ENCODE measurements at places on chromosomes 12 and 14.
A peak's percentile ranks its signal among the peaks of the same experiment; 100 is the strongest.

DNA sequence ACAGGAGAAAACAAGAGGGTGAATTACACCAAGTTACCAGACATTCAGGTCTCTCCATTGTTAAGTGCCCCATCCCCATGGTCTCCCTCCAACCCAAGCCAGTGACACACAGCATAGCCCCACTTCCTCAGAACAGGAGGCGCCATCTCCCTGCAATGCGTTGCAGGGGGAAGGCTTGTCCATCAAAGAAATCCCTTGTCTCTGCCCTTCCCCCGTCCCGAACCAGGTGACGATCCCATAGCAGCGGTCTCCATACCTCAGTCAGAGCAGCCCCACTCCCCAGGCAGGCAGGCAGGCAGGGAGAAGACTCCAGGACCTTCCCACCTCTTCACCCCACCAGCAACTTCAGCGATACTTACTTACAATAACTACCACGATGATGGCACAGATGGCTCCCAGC is 5.9 kb downstream of the VAMP1 start:
- DNase-seq = no peak

DNA sequence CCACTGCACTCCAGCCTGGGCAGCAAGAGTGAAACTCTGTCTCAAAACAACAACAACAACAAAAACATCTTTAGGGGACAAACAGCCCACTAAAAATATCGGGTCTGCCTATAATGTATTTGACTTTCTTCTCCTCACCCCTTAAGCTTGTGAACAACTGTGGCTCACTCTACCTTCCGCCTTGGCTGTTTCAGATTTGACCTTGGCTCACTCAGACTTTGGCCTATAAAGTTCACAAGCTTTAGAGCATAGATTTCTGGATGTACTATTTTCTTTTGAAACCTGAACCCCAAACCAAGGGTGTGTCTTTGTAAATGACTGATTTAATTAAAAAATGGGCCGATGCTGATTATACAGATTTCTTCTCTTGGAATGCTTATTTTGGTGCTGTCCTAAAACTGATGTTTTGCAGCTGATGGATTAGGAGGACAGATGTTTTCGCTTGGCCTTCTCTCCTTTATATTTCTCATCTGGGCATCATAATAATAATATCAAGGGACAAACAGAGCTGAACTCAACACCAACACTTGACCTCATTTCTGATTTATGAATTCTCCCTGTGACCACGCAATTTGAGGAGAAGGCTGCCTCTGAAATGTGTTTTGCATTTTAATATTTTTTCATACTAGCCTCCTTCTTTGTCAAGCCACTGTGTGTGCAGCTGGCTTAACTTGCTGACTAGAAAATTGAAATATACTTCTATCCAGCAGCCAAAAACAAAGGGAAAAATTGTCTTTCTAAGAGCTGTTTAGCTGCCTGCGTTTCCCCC is 40.2 kb upstream of the RASSF3 start:
- peak; percentile 36 for DNase-seq

DNA sequence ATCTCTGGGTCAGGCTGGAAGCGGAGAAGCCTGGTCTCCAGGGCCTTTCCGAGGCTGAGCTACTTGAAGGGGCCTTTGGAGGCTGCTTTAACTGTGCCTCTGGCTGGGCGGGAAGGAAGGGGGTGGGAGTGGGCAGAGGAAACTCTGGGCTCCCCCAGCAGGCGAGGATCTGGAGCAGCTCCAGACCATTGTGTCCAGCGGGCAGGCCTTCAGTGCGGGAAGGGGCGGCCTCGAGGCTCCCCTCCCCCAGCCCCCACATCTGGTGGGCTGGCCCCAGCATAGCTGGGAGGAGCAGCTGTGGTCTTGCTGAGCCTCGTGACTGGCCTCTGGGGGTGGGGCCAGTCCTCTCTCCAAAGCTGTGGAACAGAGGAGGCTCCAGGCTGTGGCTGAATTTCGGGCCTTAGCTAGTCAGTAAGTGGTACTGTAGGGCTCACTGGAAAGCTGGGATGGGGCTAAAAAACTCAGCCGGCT is 3.4 kb downstream of the TAMALIN start:
- DNase-seq = peak; percentile 96

DNA sequence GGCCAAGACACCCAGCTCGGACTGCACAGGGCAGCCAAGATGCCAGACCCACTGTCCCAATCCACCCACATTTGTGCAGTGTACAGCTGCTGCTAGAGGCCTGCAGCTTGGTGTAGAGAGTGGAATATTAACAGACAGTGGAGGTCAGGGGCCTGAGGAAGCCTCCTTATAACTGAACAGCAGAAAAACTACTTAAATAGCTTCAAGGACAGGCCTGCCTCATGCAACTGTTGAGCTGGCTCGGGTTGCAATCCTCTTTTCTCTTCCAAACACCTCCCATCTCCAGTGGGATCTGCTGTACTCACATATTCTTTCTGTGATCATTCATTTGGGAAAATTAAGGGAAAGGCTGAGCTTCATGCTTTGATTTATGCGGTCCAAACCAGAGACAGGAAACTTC is 1043.2 kb upstream of the TMEM132C start:
- DNase-seq = no peak

GRCh38 chr12:73906757-73907156 is 630.9 kb upstream of the ATXN7L3B start:
- no peak for DNase-seq

DNA sequence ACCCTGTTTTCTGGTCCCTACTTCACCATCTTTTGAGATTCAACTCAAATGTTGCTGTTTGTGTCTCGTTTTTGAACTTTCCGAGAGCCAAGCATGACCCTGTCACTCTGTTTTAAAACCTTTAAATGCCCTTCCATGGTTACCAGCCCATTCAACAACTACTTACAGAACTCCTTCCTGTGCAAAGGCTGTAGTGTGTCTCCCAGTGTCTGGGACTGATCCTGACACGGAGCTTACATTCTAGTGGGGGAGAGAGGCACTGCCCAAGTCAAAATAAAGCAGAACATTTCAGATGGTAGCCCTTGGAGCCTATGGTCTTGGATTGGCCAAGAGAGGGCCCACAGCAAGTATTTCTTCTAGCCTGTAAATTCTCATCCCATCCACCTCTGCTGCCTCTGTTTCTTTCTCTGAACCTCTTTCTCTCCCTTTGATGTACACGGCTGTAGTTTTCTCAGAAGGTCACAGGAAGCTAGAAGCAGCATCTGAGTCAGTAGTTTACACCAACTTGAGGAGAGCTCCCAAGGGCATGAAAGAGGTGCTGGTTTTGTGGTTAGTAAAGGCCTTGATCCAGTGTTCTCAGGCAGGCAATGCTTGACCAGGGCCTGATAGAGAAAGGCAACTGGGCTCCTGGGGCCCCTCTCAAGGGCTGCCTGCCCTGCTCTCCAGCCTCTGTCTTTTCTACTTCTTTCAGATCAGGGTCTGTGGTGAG is 42.3 kb upstream of the SLC24A4 start:
- no peak for DNase-seq

GRCh38 chr14:104687601-104688504 is 1.6 kb upstream of the INF2 start:
- DNase-seq = peak; percentile 88

- no peak for DNase-seq
Measured at GRCh38 chr14:75010472-75011093, 7.9 kb downstream of the EIF2B2 start.

- DNase-seq = no peak
Measured at GRCh38 chr12:45774508-45775162, 45.1 kb downstream of the ARID2 start.

DNA sequence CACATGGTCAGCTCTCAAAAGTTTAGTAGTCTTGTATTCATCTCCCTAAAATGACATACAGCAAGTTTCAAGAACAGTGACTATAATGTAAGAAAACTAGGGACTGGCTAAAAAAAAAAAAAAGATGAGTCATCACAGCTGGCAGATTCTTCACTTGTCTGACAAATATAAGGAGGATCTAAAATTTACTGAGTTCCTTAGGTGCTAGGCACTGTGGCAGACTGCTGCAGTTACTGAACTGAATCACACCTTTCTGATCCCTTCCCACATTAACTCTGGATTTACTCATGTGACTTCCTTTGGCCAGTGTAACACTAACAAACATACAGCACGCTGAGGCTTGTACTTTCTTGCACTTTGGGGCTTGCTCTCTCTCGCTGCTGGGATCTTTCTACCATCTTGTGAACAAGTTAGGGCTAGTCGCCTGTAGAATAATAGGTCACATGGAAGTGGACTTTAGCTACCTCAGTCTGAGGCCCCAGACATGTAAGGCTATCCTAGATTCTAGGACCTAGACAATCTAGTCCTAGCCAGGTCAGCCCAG is 32.1 kb downstream of the BAZ1A start:
- no peak for DNase-seq

GRCh38 chr12:131929581-131930456 is 743 bp downstream of the PUS1 start:
- no peak for DNase-seq

DNA sequence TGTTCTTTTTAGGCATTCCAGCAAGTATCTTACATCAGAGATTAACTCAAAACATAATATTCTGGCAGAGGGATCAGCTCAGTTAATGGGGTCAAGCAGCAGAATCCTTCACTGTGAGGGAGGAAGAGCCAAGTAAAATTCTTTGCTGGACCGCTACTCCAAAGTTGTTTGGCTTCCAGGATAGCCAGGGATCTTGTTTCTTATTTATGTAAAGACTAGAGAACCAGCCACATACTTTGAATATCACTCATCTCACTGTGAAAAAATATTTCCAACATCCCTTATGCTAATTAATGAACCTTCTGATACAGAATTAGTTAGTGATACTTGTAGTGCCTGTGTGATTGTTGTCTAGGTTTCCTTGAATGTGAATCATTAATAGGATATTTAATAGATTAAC is 94.2 kb downstream of the PLEKHA5 start:
- DNase-seq = no peak

DNA sequence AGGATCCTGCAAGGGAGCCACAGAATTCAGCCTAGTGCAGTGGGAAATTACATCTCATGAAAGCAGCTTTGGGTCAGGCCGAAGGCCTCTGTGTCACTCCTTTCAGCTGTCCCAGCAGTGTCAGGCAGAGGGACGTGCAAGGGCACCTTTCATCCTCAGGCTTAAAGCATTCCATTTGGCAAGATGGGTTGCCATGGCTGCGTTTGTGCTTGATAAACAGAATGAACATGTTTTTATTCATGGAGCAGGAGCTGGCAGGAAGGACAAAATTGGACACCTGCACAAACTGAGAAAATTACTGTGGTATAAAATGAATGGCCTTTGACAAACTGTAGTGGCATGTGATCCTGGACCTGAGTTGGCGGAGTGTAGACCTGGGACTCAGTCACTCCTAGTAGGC is 29.4 kb downstream of the ACAD10 start:
- DNase-seq = peak; percentile 37

DNA sequence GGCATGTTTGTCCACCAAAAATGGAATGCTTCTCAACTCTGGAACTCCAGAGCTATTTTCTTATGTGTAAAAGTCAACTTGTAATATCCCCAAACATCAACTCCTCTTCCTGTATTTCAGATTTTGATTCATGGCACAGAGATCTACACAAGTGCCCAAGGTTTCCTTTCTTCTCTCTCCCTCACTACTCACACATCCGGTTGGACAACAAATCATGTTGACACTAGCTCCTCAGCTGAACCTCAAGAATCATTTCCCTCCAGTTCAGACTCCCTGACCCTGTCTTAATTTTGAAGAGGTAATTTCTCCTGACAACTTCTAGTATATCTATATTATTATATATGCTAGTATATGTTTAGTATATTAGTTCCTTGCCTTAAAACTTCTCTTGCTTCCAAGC is 485.4 kb upstream of the CCDC196 start:
- no peak for DNase-seq

- peak; percentile 38 for DNase-seq
Measured at GRCh38 chr14:35814371-35815005, 5.4 kb upstream of the RALGAPA1 start.

DNA sequence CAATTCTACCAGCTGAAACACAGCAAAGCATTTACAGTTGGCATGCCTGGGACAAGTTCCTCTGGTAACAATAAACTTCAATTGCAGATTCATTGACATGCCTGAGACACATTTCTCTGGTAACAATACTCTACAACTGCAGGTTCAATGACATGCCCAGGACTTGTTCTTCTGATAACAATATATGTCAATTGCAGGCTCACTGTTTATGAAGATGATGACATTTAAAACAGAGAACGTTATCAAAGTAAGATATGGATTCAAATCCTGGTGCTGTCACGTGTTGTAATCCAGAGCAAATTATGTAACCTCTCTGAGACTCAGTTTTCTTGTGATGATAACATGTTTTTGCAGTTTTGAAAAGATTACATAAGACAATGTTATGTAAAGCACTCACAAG is 20.5 kb downstream of the KITLG start:
- DNase-seq = no peak

DNA sequence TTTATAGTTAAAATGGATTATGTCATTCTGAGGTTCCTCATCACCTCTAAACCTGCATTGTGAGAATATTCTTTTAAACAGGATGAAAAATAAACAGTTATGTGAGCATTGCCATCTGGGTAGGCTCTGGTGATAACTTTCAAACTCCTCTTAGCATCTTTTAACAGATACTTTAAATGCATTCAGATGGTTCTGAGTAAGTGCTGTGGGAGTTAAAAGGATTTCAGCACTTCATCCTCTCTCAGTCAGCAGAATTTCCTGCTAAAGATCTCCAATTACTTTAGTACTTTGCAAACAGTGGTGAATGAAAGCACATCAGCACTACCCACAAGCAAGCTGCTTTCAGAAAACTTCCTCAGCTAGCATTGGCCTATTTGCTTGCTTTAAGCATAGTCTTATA is 59.3 kb upstream of the TMTC1 start:
- no peak for DNase-seq

GRCh38 chr12:124049451-124050094 is 76.6 kb downstream of the ZNF664 start:
- DNase-seq = no peak

- DNase-seq = no peak
Measured at GRCh38 chr14:25090716-25091454, 40.9 kb upstream of the STXBP6 start.

DNA sequence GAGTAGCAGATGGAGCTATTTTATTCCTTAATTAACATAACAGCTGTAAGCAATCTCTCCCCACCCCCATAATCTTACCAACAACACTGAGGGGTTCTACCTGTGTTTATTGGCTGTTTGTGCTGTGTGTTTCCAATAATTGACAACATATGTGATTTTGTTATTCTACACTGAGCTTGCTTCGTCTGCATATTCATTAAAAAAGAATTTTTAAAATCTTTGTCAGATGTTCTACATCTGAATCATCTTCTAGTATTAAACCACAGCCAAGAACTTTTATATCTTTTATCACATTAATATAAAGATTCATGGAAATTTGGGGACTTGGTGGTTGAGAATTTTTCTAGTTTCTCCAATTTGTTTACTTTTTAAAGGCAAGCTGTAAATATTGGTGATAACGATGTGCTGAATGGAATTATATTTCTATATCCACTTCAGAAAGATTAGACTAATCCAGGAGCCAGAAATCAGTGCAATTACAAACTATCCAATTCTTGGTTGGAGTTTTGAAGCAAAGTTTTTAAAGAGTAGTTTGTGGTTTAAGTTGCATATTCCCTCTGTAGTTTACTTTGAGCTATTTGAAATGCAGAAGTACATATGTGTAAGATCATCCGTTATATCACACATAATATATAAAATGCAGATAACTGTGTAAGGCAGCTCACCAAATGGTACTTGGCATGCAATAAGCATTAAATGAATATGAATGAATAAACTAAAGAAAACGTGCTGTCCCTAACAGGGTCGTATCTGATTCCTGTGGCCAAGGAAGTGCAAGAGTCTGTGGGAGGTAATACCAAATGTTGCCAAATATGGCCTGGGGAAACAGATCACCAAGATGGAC is 206.9 kb downstream of the PELI2 start:
- DNase-seq = no peak

- no peak for DNase-seq
Measured at GRCh38 chr12:66060163-66060907, 70.2 kb downstream of the LLPH start.

- peak; percentile 63 for DNase-seq
Measured at GRCh38 chr12:58888131-58888783, 32.0 kb downstream of the LRIG3 start.
